ENCODE measurements at places on chromosomes 1 and 21.

DNA sequence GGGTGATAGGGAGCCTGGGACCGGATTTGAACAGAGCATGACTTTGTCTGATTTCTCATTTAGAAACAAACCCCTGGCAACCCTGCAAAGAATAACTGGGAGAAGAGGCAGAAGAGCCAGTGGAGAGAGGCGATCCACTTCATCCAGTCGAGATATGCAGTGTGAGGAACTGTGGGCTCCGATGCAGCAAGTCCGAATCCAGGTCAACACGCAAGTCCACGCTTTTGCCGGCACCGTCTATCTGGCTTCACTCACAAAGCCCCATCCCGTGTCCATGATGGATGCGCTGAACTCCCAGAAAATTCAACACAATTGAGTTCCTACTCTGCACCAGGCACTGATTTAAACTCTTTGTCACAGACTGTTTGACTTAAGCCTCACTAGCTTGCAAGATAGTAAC is 191.3 kb downstream of the GRIK3 start:
- DNase-seq, result no peak

- no peak for DNase-seq
Observed at GRCh38 chr1:67680486-67680885, 4.5 kb upstream of the GADD45A start.

DNA sequence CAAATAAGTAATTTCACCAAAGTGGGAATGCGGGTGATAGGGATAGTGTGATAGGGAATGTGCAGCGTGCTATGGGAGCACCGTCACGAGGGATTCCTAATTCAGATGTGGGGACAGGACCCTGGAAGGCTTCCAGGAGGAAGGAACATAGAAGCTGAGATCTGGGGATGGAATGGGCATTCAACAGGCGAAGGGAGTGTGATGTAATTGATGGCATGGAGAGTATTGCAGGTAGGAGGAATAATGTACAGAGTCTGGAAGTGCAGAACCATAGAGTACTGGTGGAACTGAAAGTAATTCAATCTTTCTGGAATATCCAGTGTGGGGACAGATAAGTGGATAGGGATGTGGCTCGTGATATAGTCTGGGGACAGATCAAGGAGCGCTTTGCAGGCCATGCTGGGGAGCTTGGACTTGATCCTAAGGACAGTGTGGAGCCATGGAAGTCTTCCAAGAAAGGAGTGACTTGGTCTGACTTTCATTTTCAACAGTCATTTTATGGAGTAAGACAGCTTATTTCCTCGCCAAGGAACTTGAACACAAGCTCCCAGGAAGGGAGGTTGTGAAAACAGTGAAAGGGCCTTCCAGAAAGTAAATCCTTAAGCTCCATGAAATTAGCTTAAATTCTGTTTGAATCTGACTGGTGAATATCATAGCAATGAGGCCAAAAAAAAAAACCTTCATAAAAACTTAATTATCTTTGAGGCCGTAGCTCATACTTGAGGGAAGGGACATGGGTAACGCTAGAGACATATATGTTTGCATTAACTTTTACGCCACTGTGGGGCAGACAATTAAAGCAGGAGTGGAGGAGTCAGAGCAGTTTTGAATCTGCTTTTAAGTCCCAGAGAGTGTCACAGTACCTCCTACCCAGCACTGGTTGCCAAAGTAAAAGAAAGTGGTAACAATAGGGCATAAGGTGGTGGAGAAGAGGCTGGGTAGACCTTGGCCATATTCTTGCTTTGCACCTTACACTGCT is 55.8 kb downstream of the ROR1 start:
- no peak for DNase-seq

GRCh38 chr21:39628385-39628784 is 15.6 kb downstream of the B3GALT5 start:
- DNase-seq, result no peak

DNA sequence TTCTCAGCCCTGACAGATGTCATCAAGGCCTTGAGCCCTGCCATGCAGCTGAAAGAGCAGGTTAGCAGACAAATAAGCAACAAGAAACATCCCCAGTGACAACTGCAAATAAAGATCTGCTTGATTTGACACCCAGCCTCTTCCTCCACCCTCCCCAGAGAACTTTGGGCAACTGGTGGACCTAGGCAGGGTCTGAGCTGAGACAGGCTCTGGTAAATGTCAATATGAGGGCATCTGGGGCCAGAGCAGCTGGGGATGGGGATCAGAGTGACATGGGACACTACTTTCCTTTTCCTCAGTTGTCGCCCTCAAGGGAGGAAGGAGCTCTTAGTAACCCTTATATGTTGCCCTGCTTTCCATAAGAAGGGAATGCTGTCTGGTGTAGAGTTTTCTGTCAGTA is 544.1 kb downstream of the NEGR1 start:
- no peak for DNase-seq

DNA sequence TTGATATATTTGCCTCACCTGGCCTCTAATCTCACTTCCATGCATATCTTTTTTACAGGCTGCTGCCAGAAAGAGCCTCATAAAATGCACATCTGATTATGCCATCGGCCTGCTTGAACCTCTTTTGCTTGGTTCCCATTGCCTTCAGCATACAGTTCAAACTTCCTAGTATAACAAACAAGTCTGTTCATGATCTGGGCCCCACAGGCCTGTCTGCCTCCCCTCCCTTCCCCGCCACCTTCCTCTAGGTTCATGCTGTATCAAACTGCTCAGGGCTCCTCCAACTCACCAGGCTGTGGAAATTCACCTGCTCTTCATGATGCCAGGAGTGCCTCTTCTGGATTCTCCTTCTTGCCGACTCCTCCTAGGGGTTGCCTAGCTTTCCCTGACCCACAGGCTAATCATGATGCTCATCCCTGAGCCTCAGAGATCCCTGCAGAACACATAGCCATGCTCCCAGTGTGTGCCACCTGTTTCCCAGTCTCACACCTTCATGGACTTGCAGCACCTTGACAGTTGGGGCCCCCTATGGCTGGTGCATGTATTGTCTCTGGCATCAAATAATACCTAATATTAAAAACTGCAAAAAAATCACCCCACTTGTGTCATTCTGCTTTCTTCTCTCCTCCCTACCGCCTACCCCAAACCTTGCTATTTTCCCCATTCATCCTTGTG is 33.7 kb upstream of the CD2 start:
- no peak for DNase-seq

- no peak for DNase-seq
Observed at GRCh38 chr1:61337037-61337436, 254.7 kb downstream of the NFIA start.

DNA sequence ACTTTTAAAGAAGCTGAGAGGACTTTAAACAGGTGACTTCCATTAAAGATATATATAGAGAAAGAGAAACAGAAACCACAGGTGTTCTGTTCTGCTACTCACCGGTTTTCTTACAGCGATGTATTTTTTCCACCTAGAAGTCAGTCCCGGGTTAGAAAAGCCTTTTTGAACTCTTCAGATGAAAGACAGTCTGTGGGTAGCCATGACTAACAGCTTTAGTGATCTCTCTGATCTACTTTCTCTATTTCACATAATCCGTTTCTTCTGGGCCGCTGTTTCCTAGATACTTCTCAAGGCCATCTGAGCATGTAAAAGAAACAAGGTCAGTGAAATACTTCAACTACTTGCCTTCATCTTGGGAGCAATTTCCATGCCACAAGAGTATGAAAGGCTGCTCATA is 25.1 kb downstream of the WDR64 start:
- peak; percentile 69 for DNase-seq

DNA sequence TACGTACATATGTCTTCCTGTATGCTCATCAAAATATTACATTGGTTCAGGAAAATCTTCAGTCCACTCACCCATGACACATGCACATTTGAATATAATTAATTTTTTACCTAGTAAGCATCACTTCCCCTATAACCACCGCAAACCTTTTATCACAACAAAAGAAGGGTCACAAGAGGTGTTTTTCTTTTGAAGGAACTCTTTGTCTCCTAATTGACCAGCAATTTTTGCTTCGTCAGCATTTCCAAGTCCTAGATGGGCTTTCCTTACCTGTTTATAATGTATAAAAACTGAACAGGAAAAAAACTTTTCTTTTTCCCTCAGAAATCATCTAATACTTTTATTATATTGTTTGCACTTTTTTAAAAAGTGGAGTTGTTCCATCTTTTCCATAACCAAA is 631.3 kb downstream of the PLA2G4A start:
- DNase-seq, result no peak

DNA sequence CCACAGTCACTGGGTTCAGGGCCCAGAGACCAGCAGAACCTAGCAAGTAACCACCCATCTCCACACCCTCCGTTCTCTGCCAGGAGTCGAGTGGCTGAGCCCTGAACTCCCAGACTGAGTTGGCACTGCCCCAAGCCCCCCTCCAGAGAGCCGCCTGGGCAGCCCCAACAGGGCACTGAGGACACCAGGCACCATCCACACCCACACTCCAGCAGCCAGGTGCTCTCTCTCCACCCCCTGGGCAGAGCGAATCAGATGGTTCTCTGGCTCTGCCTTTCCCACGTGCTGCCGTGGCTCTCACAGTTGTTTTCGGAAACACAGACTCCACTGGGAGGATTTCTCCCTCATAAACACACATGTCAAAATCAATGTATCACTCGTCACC is 13.6 kb downstream of the WDR4 start:
- DNase-seq, result no peak

DNA sequence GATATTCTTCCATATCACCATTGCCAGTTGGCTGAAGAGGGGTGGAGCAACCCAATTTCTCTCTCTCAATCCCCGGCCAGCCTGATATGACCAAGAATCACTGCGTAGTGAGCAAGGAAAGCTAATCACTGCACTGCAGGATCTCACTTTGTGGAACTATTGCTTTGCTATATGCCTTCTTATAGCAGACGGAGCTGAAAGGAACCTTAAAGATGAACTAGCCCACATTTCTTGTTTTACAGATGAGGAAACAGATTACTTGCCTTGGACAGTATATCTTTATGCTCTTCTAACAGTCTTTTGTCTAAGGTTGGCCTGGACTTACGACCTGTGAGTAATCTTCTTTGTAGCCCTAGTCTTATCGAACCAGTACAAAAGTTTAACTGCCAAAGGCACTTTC is 7.6 kb downstream of the APOBEC4 start:
- no peak for DNase-seq

DNA sequence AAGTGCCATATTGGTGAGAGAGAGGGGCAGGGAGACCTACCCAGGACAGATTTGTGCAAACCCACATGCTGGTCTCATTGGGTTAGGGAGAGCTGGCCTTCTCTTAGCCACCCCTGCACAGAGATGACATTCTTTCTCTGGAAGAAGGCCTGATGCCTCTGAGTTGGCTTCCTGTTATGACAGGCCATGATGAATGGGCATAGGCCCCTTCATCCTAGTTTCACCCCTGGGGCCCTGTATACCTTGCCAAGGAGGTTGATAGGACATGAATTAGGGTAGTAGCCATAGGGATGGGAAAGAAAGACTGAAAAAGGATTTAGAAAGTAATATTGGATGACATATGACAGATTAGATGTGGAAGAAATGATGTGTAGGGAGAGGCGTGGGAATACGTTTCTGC is 46.6 kb downstream of the TENT5C start:
- no peak for DNase-seq

GRCh38 chr1:225155555-225155954 is 226.1 kb downstream of the DNAH14 start:
- no peak for DNase-seq

- DNase-seq, result no peak
Observed at GRCh38 chr1:74468982-74469603, 43.3 kb downstream of the LRRC53 start.
